ENCODE measurements at places on chromosomes 7 and 10.

- DNase-seq: no peak
These were observed 77.5 kb upstream of the GTF2I start for GRCh38 chr7:74579800-74580685.

GRCh38 chr7:44060091-44060947 lies 5.0 kb downstream of the PGAM2 start:
- DNase-seq: no peak

DNA sequence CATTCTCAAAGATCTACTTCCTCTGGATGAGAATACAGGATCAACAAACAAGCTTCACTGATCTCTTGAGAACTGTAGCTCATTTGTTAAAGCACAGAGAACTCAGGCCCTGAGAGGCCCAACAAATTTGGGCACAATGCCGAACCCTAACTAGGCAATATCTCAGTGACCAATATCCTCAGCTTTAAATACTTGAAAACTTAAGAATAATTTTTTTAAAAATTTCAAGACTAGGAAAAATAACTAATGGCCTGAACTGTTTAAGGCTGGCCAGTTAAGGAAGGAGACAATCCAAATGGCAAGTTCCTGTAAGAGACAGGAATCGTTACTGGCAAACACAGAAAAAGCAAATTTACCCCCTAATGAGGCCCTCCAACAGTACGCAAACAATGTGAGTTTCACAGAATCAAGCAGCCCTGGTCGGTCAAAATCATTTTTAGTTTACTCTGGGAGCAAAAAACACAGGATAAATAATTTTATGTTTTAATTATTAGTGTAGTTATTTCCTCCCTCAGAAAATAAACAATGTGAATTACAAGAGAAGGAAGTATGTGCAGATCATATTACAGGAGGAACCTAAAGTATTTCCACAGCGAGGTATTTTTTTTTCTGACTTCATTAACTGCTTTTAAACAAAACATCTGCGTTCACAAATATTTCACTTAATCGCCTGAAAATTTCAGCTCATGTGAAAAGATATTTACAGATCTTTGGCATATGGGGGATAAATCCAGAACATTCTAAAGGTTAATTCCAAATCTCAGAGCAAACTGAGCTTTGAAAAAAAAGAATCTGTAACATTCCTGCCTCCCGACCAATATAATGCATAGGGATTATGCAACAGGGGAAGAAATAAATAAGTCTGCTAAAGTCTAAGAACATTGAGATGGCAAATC lies 39.5 kb downstream of the NT5C2 start:
- no peak for DNase-seq

- DNase-seq: no peak
These were observed 22.7 kb downstream of the AVPI1 start for GRCh38 chr10:97664282-97664850.

GRCh38 chr7:20449176-20449575 lies 118.5 kb downstream of the ITGB8 start:
- DNase-seq: no peak

All from activated CD8-positive, alpha-beta memory T cell treated with anti-CD3 and anti-CD28 coated beads for 4 hours (primary cell).